ENCODE measurements at places on chromosomes 13 and 19.

DNA sequence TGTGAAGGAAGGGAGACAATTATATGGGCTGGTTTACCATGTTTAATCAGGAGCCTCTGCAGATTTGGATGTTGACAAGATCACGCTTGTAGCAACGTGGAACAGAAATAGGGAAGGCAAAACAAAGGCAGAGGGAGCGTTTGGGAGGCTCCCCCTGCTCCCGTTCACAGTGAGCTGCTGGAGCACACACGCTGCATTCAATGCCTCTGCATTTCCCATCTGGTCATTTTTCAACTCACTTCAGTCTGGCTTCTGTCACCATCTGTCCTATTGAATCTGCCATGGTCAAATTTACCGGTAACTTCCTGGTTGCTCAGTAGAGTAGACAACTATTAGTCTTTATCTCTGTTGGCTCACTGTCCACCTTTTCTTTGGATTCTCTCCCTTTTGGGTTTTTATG, 91.0 kb downstream of the NHLRC3 start:
- no peak for DNase-seq

- no peak for DNase-seq
These were observed 267.5 kb upstream of the ARGLU1 start for GRCh38 chr13:106835477-106835876.

- DNase-seq: no peak
These were observed 9.3 kb downstream of the ZNF780A start for GRCh38 chr19:40081411-40081810.

GRCh38 chr19:4343370-4344307, at the start of gene MPND:
MPND (plus strand) TSS chr19:4343562; CDS start chr19:4343594, 32 bp downstream.
- DNase-seq: peak; percentile 94

DNA sequence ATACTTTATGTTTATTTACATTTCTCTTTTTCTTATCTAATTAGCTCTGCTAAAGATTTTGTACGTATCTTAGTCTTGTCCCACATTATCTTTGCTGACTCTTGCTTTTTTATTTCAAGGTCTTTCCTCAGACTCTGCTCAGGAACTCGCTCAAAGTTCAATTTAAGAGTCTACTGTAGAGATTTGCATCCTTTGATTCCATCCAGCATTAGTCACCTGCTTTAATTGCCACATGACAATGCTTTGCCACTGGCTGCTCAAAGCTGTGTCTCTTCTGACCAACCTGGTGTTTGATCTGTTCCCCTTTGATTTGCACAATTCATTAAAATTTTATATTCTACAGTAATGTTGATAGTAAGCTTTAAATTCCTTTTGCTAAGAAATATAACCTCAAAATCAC, 157.9 kb upstream of the FREM2 start:
- no peak for DNase-seq

GRCh38 chr13:112066624-112067004, 335 bp upstream of the SOX1 start:
- DNase-seq: peak; percentile 32

GRCh38 chr13:30745906-30746686, 10.8 kb downstream of the ALOX5AP start:
- no peak for DNase-seq

DNA sequence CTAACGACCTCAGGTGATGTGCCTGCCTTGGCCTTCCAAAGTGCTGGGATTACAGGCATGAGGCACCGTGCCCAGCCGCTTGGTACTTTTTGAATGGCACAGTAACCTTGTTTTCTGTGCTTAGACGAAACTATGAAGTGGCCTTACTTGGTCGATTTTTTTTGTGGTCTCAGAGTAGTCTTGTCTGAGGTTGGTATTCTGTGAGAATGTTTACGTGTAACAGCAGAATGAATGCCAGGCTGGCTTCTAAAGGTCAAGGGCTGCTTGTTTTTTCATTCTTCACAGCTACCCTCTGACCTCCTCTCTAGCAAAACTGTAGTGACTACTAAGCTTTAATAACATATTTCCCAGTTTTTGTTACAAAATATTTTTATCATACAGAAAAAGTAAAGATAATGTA, 313.3 kb downstream of the GPC6 start:
- DNase-seq: no peak

DNA sequence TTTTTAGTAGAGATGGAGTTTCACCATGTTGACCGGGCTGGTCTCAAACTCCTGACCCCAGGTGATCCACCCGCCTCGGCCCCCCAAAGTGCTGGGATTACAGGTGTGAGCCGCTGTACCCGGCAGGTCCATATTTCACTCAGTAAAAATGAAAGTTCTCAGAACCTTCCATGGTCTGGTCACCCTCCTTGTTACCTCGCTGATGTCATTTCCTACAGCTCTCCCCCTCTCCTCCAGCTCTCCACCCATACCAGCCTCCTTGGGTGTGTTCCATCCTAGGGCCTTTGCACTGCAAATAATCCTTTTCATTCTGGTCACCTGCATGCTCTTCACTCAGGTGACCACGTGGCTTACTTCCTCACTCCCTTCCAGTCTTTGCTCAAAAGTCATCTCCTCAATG, 78.2 kb upstream of the TNFSF11 start:
- DNase-seq: no peak

DNA sequence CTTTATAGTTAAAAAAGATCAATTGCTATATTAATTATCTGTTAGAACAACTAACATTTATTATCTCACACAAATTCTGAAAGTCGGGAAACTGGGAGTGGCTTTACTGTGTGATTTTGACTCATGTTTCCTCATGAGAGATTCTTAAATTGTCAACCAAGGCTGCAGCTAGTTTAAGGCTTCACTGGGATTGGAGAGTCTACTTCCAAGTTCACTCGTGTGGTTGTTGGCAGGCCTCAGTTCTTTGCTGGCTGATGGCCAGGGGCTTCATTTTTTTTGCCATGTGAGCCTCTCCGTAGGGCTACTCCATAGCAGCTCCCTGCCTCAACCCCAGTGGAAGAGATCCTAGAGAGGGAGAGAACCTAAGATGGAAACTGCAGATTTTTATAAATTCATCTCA, 24.5 kb upstream of the LPAR6 start:
- DNase-seq: no peak

DNA sequence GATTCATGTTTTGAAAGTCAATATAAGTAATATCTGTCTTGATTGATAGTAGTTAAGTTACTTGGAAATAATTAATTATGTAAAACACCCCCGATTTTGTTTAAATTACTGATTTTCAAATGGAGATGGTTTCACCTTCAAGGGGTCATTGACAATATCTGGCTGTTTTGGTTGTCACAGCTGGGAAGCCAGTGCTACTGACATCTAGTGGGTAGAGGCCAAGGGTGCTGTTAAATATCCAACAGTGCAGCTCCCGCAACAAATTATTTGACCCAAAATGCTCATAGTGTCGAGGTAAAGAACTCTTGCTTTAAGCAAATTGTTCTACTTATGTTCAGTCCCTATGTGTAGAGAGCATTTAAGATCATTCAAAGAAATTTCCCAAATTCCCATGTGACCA, 50.6 kb upstream of the PCDH20 start:
- no peak for DNase-seq

DNA sequence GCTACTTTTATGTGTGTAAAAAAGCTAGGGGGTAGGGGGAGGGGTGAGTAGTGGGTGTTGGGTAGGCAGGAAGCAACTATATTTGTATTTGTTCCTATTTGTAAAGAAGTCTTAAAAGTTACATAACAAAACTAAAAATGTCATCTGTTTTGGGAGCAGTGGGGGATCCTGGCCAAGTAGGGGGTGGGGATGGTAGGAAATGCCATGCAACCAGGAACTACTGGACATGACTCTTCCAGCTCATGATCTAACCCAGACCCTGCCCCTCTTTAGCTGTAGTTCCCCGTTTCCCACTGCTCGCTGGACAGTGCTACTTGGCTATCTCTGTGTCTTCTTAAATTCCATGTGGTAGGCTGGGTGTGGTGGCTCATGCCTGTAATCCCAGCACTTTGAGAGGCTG, 3.2 kb downstream of the GTF3A start:
- no peak for DNase-seq

DNA sequence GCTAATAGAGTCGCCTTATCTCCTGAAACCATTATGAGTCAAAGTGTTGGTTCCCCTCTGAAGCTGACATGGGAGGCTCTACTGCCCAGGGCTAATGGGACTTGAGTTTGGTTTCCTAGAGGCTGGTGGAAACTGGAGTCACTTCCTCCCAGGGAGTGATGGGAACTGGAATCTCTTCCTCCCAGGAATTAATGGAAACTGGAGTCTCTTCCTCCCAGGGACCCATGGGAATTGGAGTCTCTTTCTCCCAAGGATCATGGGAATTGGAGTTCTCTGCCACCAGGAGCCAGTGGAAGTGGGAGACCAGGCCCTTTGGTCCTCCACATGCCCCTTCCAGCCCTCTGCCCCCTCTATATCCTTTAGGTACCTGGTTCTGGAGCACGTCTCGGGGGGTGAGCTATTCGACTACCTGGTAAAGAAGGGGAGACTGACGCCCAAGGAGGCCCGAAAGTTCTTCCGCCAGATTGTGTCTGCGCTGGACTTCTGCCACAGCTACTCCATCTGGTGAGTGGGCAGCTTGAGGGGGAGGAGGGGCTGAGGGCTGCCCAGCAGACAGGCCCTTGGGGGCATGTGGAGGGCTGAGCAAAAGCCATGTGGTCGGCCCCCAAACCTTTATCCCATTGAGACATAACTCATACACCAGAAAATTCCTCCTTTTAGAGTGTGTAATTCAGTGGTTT, 5.5 kb downstream of the BRSK1 start:
- no peak for DNase-seq

GRCh38 chr19:1248139-1248785, at the start of gene MIDN:
MIDN (plus strand) TSS chr19:1248583; CDS start chr19:1250297, 1,714 bp downstream.
- DNase-seq: peak; percentile 59

DNA sequence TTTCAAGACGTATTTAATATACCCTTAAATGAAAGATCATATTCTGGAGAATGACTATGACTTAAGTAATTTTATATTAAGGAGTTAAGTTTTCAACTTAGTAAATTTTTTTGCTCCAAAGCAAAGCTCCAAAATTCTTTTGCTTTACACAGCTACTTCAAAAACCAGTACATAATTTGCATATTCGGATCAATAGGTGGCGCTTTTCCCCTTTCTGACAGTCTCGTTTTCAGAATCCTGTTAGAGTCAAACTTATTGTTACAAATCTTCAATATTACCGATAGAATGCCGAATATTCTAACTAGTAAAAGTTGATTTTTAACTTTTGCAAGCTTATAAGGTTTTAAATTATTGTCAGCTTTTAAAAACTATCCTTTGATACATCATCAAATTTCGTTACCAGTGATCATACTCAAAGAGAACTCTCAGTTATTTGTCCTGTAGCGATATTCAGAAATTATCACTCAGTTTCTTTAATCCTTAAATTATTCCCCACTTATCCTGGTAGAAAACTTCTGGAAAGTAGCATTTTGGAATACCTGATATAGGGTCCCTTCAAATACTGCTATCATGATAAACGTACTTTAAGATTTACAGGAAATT, 852.7 kb upstream of the KLHL1 start:
- no peak for DNase-seq

DNA sequence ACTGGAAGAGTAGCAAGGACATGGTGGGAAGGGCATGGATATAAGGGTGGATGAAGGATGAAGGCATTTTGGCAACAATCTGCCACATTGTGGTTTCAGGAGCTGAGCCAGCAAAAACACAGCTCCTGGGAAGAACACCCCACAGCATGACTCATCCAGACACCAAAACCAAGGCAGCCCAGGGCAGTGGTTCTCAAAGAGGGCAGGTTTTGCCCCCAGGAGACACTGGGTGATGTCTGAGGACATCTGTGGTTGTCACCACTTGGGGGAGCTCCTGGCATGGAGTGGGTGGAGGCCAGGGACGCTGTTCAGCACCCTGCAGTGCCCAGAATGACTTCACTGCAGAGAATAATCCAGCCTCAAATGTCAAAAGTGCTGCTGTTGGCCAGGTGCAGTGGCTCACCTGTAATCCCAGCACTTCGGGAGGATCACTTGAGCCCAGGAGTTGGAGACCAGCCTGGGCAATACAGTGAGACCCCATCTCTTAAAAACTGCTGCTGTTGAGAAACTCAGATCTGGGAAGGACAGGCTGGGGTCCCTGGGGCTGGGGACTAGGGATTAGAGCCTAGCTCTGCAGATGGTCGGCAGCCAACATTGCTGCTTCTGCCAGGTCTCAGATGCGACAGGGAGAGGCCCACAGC, 16.1 kb downstream of the ZFR2 start:
- peak; percentile 23 for DNase-seq

- DNase-seq: no peak
These were observed 124.0 kb downstream of the STOML3 start for GRCh38 chr13:38866649-38867048.

DNA sequence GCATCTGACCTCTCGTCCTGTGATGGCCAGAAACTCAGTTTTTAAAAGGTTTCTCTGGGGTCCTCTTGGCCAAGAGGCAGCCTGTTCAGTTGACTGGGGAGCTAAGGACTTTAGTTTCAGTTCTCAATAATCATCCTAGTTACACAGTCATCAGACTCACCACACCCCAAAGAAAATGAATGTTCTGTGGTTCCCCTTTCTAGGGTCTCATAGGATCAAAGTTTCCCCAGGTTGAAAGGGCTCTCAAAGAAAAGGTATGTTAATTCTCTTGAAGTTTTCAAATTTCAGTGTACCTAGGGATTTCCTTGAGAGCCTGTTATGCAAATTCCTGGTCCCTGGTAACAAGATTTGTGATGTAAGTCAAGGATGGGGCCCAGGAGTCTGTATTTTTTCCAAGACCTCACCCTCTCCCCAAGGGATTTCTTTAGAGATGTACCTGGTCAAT, 94.9 kb downstream of the FAM216B start:
- no peak for DNase-seq

DNA sequence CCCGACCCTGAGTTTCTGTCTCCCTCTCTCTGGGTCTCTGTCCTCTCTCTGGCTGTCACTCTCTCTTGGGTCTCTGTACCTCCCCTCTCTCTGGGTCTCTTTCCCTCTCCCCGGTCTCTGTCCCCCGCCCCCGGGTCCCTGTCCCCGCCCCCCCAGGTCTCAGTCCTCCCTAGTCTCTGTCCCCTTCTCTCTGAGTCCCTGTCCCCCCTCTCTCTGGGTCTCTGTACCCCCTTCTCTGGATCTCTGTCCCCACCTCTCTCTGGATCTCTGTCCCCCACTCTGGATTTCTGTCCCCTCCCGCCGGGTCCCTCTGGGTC, 2.3 kb upstream of the FTL start:
- no peak for DNase-seq

GRCh38 chr13:41835871-41836270, 125.0 kb downstream of the VWA8 start:
- no peak for DNase-seq

GRCh38 chr13:101059793-101060192, 356.5 kb downstream of the NALCN start:
- DNase-seq: no peak

DNA sequence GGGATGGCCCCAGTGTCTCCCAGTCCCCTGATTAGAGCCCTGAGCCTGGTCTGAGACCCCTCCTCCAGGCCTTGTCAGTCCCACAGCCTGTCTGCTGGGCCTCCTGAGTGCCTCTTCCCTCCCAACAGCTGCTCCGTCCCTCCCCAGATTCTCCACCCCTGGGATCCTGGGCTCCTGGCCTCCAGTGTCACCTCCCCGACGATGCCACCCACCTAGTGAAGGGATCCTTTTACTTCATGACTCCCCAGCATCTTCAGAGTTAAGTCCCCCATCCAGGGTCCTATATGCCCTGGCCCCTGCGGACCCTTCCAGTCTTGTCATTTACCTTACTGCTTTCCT, 4.4 kb upstream of the PRX start:
- DNase-seq: no peak

- DNase-seq: no peak
These were observed 774.1 kb downstream of the LIG4 start for GRCh38 chr13:107441279-107441678.

Data from activated T-cell treated with anti-CD3 and anti-CD28 coated beads for 1 hour (primary cell).